Breast epithelium (tissue), 4 donors: ENCODE measurements at places on chromosomes 16 and 17.

- DNase-seq, result no peak
Measured at GRCh38 chr17:76234354-76234679, 6.0 kb downstream of the RNF157 start.

- DNase-seq, result no peak
Measured at GRCh38 chr17:47791025-47791424, 30.6 kb downstream of the OSBPL7 start.

DNA sequence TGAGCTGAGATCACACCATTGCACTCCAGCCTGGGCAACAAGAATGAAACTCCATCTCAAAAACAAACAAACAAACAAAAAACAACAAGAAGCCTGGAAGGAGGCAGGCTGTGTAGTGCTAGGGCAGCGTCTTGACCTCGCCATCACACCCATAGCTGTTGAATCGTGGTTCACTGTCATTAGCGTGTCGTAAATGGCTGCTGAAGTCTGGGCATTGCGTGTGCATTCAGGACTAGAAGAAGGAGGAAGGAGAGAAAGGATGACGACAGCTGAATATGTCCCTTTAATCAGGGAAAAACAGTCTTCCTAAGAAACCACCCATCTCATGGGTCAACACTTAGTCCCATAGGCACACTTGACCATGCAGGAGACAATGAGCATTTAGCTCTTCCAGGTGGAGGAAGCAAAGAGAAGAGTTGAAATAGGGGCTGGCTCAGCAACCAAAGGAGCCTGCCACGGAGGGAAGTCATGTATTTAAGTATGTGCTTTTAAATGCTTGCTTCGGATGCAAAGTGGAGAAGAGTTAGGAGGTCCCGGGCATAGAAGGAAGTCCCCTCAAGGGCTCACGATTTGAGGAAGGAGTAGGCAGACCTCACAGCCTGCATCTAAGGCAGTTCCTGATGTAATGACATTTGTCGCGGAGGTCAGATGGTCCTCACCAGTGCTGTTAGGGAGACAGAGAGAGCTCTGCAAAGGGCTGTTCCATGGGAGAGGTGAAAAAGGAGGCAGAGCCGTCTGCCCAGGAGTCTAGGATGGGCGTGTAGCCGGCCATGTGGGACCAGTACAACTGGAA is 8.8 kb downstream of the PRSS22 start:
- no peak for DNase-seq

DNA sequence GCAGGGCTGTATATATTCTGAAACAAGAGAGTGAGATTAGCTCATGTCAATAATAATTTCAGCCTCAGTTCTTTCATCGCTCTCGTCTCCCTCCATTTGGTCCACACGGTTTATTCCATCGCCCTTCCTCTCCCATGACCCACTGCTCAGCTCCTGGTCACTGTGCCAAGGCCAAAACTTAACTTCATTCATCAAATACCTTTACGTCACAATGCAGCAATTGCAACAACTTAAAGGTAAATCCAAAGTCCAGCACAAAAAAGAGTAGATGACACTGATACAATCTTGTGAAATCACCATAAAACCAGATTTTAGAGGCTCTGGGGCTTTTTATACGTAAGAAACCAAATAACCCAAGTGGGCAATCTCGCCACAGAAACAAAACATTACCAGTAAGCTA is 72.0 kb downstream of the ANKRD11 start:
- DNase-seq, result no peak

DNA sequence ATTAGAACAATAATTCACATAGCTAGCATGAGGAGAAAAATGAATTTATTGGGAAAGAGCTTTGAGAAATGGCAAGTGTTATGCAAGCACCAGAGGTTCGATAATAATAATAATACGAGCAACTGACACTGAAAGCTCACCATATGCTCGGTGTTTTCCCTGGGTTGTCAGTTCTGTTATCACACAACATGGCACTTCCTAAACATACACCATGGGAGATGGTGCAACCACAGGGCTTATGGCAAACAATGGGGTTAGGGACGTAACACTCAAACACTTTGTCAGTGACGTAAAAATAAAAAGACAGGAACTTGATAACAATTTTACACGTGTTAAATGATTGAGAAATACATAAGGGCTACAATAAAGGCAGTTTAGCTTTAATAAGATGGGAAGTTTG is 23.7 kb downstream of the OR1D5 start:
- no peak for DNase-seq

- peak; percentile 62 for DNase-seq
Measured at GRCh38 chr16:79605999-79606398, 5.5 kb upstream of the MAF start.

DNA sequence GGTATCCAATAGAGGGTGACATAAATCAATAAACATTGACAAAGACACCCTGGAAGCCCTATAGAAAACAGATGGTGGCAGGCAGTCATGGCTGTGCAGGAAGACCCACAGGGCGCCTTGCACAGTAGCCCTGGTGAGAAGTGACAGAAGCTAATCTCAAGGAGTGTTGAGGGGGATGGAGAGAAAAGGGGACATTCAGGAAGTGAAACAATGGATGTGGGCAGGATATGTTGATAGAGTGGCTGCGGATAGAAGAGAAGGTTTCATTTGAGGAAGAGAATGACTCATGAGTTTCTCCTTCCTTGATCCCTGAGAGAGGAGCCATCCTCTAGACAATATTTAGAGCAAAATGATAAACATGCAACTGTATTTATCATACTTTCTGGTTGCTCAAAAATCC is 468.8 kb upstream of the HSBP1 start:
- no peak for DNase-seq

DNA sequence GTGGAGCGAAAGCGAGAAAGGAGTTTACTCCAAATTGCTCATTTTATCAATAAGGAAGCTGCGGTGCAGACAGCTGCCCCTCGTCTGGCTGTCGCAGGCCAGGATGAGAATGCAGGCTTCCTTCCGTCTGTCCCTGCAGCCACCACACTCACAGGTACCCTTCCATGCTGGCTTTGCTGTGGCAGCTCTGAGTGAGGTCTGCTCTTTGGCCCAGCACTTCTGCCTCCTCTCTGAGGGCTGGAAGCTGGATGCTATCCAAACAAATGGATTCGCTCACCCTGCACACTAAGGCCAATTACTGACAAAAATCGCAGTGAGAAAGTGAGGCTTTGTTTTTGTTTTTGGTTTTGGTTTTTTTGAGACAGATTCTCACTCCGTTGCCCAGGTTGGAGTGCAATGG is 7.0 kb downstream of the ARMC7 start:
- no peak for DNase-seq

GRCh38 chr17:80676096-80676466 is 131.4 kb downstream of the RPTOR start:
- no peak for DNase-seq

GRCh38 chr17:80504686-80505413 is 28.4 kb upstream of the NPTX1 start:
- DNase-seq, result no peak

- DNase-seq, result no peak
Measured at GRCh38 chr17:79420318-79421243, 190.3 kb downstream of the RBFOX3 start.

- no peak for DNase-seq
Measured at GRCh38 chr17:62753562-62753961, 54.6 kb downstream of the MARCHF10 start.

DNA sequence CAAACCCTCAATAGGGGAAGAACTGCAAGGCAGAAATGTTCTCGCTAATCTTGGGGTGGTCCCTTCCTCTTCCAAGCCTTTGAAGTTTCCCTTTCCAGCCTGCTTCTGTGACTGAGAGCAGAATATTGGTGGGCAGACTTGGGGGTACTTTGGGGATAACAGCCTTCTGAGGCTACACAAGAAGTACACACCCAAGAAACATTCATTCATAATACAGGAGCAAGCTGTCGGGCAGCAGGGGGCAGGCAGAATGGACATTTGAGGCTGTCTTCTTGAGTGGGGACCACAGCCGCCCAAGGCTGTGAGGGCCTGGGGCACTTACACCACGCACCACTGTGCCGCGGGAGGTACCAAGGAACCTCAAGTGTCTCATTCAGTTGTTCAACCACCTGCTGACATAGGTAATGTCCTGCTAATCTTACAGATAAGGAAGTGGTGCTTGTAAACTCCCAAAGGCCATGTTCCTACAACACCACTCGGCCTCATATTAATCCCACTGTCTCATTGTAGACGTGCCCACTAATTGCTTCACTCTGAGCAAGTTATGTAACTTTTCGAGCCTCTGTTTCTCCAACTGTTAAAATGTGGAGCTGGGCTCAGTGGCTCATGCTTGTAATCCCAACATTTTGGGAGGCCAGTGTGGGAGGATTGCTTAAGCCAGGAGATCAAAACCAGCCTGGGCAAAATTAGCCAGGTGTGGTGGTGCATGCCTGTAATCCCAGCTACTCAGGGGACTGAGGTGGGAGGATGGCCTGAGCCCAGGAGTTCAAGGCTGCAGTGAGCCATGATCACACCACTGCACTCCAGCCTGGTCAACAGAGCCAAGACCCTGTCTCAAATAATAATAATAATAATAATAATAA is 2.5 kb upstream of the MRPS23 start:
- no peak for DNase-seq

- DNase-seq, result peak; percentile 46
Measured at GRCh38 chr17:58630883-58631522, 60.8 kb downstream of the TEX14 start.

- DNase-seq, result peak; percentile 89
Measured at GRCh38 chr17:80414803-80415625, at the start of gene ENDOV. Gene ENDOV, plus strand, starts transcription at chr17:80415167. Its CDS starts 28 bp downstream, at chr17:80415195.

DNA sequence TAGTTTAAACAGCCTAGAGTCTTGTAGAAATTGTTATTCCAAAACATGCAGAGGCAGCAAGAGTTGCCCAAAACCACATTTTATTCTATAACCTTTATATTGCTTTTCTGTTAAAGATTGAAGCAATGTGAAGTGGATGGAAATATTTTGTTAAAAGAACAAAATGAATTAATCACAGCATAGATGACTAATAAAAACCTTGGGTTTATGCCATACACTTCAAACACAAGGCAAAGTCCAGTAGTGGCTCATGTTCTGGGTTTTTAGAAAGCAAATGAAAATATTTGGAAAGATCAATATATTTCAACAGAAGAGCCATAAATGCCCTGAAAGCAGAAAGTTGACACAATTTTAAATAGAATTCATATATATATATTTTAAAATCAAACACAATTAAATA is 36.7 kb upstream of the ULK2 start:
- no peak for DNase-seq

GRCh38 chr17:70084476-70084875 is 9.5 kb downstream of the KCNJ16 start:
- no peak for DNase-seq

DNA sequence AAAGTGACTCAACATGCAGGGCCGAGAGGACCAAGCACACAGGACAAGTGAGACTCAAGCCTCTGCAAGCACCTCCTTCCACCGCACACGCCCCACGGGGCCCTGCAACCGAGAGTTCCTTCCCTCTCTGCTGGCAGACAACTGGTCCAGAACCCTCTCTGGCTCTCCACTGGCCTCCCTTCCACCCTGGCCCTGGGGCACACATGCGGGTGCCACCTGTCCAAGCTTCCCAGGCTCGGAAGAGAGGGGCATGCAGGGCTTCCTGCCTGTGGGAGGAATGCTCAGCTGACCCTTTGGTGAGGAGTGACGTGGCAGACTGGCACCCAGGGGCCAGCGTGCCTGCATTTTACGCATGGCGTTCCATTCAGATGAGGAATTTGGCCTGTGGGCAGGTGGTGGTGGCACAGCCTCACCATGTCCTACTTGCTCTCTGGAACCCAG is 59.8 kb downstream of the PIPOX start:
- no peak for DNase-seq

DNA sequence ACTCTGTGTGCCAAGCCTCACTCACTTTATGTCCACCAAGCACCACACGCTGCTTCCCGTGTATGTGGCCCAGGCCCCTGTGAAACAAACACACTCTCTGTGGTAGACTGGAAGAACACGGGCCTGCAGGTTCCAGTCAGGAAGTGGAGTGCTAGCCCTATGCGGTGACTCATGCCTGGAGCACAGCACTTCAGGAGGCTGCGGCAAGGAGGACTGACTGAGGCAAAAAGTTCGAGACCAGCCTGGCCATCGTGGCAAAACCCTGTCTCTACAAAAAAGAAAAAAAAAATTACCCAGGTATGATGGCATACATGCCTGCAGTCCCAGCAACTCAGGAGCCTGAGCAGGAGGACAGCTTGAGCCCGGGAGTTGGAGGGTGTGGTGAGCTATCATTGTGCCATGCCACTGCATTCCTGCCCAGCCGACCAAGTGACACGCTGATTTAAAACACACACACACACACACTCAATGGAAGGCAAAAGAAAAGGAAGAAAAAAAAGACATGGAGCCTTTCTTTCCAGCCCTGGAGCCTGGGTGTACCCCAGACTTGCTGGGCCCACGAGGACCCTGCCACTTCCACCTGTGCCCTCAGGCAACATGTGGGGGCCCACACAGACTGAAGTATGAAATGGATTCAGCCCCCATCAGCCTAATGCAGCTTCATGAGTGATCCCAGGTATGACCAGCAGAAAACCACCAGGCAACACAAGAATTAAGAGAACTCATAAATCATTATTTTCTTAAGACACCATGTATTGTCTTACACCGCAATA is 126.6 kb downstream of the ANKRD11 start:
- DNase-seq, result peak; percentile 33

GRCh38 chr16:89200850-89201411 is 594 bp upstream of the SLC22A31 start:
- DNase-seq, result no peak

DNA sequence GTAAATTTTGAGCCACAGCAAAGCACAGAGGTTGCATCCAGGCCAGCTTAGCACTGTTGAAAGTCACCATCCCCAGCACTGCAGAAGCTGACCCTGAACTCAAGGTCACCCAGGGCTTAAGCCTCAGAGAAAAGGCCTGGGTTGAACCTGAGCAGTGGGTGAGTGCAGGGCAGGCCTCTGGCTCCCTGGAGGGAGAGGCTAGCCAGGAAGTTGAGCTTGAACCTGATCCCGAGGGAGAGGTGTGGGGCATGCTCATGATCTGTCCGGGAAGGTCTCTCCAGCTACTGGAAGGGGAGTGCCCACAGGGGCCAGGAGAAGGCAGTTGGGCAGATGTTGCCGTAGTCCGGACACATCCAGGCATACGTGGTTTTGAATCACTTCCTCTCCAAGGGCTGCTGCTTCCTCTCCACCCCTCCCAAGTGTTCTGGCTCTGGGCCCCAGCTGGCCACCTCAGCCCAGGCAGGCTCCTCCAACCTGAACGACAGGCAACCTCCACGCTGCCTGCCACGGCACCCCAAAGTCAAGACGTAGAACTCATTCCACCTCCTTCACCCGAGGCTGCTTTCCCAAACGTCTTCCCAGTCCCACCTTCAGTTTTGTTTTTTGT is 18.4 kb downstream of the CARHSP1 start:
- no peak for DNase-seq

DNA sequence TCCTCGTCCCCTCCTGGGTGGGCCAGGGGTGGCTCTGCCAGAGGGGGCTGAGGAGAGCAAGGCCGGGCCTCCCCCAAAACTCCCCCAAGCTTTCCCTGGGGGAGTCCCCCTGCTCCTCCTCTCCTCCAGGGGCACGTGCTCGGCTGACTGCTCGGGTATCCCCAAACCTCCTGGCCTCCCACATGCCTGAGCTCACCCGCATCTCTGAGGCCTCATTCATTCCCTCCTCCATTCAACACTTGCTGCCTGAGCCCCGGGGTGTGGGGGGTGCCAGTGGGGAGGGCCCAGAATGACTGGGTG is 83.1 kb downstream of the RTN4RL1 start:
- no peak for DNase-seq
